Trophoblast cell (in vitro differentiated cells and primary cell): ENCODE measurements at places on chromosomes 12 and 14.

- peak; percentile 39 for DNase-seq
Measured at GRCh38 chr12:78898416-78898815, 33.8 kb downstream of the SYT1 start.

GRCh38 chr12:119169150-119169549 is 9.6 kb upstream of the HSPB8 start:
- DNase-seq = peak; percentile 81

DNA sequence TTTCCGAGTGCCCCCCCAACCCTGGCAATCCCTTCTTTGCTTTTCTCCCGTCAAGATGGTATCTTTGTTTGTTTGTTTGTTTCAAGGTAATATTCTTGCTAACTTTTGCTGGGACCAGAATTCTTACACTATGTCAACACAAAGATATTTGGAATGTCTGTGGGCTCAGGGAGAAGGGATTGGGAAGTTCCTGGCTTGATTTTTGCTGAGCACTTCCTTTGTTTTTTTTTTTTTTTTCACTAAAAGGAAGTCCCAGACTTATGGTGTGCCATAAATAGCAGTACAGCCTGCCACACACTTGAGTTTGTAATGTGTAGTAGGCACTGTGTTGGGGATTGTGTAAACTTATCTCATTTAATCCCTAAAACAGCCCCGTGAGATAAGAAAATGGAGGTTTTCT is 11.2 kb upstream of the RNU6-7 start:
- no peak for DNase-seq

DNA sequence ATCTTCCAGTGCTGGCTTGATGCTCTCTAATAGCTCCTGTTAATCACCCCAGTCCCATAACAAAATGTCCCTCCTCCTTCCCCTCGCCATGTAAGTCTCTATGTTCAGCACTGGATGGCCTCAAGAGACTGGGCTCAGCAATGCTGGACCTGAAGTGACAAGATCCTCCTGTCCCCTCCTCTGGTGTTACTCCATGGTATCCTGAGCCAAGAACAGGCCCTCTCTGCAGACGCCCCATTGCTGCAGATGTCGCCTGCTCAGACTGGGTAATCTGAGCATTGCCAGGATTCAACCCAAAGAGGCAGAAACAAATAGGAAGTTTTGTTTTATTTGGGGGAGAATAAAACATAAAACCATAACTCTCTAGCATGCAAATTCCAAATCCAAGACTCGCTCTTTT is 149.7 kb downstream of the NTF3 start:
- no peak for DNase-seq

GRCh38 chr12:67977668-67978067 is 11.6 kb upstream of the IFNG-AS1 start:
- DNase-seq = no peak

DNA sequence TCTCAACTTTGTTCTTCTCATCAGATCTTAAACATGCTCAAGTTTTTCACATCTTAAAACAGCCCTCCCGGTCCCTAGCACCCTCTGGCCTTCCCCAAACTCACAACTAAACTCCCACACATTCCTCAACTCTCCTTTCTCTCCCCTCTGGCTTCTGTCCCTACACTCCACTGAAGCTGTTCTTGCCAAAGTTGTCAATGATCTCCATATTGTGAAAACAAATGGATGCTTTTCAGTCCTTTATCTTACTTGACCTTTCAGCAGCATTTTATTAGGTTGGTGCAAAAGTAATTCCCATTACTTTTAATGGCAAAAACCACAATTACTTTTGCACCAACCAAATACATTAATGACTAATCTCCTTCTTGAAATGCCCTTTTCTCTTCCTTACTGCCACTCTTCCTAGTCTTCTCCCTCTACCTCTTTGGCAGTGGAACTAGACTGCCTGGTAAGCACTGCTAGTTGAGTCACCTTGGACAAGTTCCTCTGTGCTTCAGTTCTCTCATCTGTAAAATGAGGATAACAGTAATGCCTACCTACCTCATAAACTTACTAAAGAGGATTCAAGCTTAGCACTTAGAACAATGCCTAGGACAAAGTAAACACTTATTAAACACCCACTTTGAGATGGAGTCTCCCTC is 16.0 kb downstream of the CERS5 start:
- no peak for DNase-seq

GRCh38 chr12:120132863-120133385 is 16.4 kb upstream of the RAB35 start:
- no peak for DNase-seq

DNA sequence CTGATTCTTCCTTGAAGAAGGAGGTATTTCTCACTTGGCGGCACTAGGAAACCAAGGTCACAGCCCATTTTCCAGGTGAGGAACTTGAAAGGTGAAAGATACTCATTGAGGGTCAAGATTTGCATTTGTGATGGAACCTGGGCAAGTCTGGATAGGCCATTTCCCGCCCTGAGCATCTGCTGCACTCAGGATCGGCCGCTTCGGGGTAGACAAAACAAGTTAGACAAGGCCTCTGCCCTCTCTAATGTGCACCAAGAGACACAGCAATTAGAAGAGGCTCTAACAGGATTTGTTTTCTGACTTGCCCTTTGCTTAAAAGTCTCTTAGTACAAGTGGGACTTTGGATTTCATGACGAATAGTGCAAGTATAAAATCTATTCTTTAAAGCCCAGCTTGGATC is 167.2 kb downstream of the KTN1 start:
- no peak for DNase-seq

- DNase-seq = no peak
Measured at GRCh38 chr12:122999196-122999946, 18.9 kb downstream of the ARL6IP4 start.

GRCh38 chr14:60275932-60276331 is 26.9 kb downstream of the PPM1A start:
- DNase-seq = no peak

DNA sequence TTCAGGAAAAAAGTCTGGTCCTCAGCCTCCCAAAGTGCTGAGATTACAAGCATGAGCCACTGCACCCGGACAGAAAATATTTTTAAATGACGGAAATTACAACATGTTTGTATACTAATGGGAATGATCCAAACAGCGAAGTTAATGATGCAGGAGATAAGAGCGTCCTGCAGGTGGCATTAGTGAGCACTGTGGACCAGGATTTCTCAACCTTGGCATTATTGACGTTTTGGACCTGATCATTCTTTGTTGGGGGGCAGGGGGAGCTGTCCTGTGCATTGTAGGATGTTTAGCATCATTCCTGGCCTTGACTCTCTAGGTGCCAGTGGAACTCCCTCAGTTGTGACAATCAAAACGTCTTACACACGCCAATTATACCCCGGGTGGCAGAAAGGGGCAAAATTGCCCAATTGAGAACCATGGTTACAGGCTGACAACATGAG is 34.1 kb downstream of the SCFD1 start:
- DNase-seq = peak; percentile 69

DNA sequence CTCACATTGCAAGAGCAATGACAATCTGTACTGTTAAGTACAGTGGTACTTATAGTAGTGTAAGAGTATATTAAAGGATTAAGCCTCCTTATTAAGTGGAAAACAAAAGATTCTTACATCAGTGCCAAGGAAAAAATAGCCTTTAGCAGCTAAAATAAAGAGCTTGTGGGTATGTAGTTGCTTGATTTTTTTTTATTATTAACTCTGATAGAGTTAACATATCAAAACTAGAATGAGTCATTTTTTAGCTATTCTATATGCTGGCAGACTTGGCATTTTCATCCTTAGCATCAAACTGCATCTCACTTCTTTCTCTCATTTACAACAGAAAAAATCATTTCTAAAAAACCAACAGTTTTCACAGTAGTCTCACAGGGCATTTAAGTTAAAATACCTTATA is 86.5 kb downstream of the ATP2B1 start:
- no peak for DNase-seq

DNA sequence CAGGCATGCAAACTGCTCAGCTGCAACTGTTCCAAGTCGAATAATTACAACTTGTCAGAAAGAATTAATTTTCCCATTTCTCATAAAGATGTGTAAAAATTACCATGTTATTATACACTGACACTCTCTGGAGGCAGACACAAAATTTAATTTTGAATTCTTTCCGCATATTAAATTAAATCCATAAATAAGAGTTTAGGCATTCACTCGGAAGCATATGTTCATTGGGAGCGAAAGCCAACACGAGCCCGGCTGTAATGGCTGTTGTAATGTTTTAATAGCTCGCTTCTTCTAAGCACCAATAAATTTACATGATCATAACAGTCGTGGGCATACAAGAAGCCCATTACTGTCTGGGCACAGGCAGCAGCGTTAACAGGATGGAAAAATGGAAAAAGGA is 189.6 kb upstream of the SOX5 start:
- DNase-seq = no peak

DNA sequence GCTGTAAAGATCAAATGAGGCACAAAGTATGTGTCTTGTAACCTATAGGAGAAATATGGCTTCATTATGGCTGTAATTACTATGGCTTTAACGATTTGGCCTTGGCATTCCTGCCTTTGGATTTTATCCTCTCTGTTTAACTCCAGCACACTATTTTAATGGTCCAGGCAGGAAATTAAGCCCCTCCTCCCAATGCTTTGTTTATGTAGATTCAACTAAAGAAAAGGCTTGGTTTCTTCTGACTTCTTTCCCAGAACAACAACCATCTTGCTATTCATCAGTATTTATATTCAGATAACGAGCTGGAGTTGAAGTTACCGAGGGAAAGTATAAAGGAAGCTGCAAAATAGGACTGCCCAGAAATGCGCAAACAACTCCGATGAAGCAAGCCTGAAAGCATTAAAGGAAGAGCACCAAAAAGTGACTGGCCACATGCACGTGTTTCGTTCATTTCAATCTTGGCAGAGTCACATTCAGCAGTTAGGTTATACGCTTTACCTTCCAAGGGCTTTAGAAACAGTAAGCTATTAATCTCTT is 104.6 kb downstream of the NELL2 start:
- DNase-seq = no peak

- no peak for DNase-seq
Measured at GRCh38 chr14:72742118-72742837, 151.6 kb downstream of the DPF3 start.

- DNase-seq = no peak
Measured at GRCh38 chr12:111166779-111167540, 201.9 kb downstream of the PHETA1 start.

GRCh38 chr14:55946231-55946630 is 172.0 kb upstream of the PELI2 start:
- DNase-seq = no peak

GRCh38 chr12:29147731-29148595 is 1.1 kb upstream of the FAR2 start:
- no peak for DNase-seq

DNA sequence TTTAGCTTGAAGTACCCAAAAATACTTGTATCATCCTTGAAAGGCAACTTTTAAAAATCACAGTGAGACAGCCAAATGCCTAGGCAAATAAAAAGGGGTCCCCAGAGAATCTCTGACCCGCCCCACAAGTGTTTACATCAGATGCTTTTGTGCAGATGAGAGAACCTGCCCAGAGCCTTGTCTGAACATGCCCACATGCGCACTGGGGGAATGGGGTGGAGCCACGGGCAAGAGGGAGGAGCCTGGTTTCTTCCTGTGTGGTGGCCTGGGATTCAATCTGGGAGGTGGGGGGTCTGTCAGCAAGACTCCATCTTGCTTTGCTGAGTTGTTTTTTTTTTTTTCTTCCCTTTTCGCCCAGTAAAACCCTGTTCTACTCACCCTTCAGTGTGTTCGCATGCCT is 381.7 kb upstream of the CCDC196 start:
- no peak for DNase-seq

DNA sequence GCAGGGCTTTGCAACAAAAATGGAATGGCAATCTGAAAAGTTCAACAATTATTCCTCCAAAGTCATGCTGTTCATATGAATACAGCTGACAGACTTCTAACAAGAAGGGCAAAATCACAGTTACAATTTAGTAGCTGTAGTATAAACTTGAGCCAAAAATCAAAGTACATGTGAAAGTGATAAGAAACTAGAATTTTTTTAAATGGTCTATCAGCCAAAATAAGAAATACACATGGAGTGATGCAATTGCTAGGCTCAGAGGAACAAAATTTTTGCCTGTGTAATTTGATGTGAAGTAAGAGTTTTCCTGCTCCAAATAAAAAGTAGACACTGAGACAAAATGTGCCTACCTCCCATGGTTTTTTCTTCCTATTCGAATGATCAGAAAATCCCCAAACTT is 167.7 kb upstream of the CDKN3 start:
- DNase-seq = no peak

DNA sequence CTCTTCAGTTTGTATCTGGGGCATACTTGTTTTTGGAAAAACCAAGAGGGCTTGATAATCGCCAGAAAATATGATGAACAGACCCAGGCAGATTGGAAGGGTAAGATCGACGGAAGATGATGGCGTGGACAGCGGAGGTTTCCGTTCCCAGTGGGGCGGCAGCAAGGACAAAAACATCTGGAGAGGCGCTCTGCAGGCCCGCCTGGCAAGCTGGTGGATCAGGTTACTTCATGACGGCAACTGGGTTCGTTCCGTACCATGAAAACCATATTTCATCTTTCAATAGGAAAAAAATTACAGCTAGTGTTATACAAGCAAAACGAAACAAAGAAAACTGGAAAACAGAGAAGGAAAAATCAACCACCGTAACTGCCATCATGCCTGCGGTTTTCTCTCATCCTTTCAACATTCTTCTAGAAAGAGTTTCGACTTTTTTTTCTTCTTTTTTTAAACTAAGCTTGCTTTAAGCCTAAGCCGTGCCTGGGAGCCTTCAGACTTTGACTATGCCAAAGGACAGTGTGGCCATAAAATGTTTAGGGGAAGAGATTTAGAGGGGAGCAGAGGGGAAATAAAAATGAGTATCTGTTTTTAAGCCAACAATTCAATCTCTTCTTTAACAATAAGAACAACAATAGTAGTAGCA is 210.5 kb downstream of the FOXN3 start:
- DNase-seq = no peak

DNA sequence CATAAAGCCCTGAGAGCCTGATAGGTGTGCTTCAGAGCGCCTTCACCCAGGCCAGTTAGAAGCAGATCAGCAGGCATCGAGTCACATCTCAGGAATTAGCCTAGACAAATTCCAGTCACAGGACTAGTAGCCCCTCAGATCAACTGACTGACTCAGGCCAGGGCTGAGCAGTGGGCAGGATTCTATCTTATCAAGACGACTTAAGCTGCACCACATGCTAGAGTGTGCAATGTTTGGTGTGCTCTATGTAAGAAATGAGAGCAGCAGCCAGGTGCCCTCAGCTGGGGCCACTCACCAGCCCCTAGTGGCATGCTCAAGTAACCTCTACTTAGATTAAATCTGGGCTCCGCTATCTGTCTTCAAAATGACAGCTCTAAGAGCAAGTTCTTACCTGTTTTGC is 19.7 kb upstream of the NGB start:
- no peak for DNase-seq

GRCh38 chr12:6606331-6607131 is 648 bp downstream of the CHD4 start:
- DNase-seq = peak; percentile 31

DNA sequence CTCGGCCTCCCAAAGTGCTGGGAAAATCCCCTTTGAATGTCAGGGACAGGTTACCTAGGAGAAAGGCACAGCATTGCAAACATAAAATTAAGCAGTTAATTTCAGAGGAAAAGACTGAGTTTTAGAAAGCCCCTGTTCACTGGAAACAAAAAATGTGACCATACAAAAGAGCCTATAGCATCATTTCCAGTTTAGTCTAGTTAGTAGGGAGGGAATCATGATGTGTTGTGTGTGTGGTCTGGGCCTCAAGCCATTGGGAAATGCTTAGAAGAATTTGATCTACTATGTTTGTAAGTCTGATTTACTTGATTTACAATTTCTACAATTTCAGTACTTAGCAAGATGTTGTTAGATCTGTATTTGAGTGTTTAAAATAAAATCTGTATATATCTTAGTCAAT is 47.1 kb upstream of the RERG start:
- no peak for DNase-seq
